AG10803 (cell line): ENCODE measurements at places on chromosomes 7 and 10.

GRCh38 chr7:155702616-155703015 lies 58.2 kb downstream of the RBM33 start:
- DNase-seq: no peak

GRCh38 chr7:127689194-127689772 lies 37.3 kb downstream of the SND1 start:
- peak; percentile 43 for DNase-seq

- DNase-seq: no peak
Measured at GRCh38 chr10:12508165-12508564, 158.8 kb downstream of the CAMK1D start.

GRCh38 chr10:133270773-133271297 lies 5.8 kb downstream of the ADAM8 start:
- DNase-seq: no peak

- DNase-seq: no peak
Measured at GRCh38 chr10:100522107-100522801, 2.6 kb upstream of the SEC31B start.

GRCh38 chr7:39754326-39755120 lies 131.2 kb downstream of the RALA start:
- peak; percentile 66 for DNase-seq

GRCh38 chr7:158820656-158821055 lies 8.7 kb downstream of the ESYT2 start:
- DNase-seq: no peak

DNA sequence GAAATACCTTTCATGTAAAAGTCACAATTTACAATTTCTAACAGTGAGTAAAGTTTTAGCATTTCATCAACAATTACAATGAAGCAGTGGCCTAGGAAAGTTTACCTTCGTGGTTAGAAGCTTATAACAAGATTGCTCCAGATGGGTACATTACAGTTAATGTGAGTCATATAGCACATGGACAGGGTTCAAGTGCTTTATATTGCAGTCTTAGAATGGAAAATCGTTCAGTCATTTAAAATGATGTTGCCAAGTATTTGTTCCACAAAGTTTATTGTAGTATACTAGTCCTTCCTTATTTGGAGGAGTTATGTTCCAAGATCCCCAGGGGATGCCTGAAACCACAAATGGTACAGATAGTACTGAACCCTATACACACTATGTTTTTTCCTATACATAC lies 174.6 kb upstream of the TARP start:
- peak; percentile 39 for DNase-seq

GRCh38 chr7:16914771-16915170 lies 33.0 kb upstream of the AGR3 start:
- no peak for DNase-seq

DNA sequence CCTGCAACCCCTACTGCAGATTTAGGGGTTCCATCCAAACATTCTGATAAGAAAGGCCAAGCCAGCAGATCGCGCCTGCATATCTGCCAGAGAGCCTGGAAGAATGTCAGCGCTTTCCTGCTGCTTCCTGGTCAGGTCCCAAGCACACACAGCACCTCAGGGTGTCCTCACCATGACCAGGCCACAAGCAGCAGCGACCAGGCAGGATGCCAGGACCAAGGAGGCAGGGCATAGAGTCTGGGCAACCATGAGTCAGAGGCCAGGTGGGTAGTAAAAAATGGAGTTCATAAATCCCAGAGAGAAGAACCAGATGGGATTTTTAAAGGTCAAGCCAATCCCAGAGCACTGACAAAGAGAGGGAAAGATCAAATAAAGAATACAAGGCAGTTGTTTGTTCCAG lies 5.5 kb upstream of the FAM131B start:
- no peak for DNase-seq

- DNase-seq: peak; percentile 16
Measured at GRCh38 chr10:63825111-63825510, 303.9 kb downstream of the REEP3 start.

DNA sequence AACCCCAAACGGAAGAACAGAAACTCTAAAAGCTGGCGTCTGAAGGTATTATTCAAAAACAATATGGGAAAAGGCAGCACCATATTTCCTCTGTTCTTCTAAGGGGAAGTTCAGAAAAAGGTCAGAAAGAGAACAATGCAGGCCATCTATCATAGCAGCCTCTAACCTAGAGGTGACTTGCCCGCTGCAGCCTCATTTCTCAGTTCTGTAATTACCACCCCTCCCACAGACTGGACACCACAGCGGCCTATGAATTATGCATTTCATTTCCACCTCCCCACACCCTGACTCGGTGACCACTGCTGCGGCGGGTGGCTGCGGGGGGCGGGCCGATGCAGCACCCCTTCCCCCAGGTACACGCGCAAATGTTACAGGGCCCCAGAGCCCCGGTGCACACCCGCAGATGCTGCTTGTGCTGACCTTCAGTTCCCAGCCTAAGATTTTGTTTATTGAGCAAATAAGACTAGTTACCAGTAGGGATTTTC lies 125.5 kb downstream of the CLEC2L start:
- no peak for DNase-seq

DNA sequence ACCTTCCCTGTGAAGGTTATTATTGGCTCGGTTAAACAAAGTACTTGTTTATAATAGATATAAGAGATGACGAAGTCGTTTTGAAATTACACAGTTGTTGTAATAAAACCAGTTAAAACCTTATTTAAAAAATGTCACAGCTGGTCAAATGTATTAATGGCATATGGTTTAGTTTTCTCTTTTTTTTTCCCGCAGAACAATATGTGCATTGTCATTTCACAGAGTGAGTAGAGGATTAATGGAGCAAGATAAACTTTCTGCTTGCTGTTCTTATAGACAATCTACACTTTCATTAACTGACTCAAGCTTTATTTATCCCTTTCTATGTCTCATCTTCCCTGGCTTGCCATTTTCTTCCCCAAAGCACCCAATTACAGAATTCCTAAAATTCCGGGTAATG lies 404.3 kb upstream of the NPVF start:
- DNase-seq: no peak

- DNase-seq: no peak
Measured at GRCh38 chr10:91208642-91209041, 11.8 kb upstream of the PCGF5 start.

DNA sequence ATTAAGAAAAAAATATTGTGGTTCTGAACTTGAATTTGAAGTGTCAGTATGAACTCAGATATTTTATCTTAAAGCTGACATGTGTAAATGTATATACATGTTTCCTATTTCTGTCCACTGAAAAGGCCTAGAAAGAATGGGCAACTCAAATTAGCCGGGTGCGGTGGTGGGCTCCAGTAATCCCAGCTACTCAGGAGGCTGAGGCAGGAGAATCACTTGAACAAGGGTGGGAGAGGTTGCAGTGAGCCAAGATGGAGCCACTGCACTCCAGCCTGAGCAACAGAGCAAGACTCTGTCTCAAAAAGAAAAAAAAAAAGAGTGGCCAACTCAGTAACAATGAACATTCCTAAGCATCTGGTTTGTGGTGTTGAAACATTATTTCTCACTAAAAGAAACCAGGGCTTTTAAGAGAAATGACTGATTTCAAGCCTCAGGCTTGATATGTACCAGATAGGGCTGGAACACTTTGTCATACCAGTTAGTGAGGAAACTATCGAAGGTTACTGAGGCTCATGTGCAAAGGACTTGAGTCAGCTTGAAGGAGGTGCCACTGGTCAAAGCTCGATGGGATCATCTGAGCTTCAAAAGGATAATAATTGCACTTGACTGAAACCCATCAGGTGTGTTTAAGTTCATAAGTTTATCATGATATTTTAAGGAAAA lies 40.5 kb downstream of the AOAH start:
- no peak for DNase-seq

- DNase-seq: no peak
Measured at GRCh38 chr10:14092799-14093198, 237.9 kb downstream of the FRMD4A start.

DNA sequence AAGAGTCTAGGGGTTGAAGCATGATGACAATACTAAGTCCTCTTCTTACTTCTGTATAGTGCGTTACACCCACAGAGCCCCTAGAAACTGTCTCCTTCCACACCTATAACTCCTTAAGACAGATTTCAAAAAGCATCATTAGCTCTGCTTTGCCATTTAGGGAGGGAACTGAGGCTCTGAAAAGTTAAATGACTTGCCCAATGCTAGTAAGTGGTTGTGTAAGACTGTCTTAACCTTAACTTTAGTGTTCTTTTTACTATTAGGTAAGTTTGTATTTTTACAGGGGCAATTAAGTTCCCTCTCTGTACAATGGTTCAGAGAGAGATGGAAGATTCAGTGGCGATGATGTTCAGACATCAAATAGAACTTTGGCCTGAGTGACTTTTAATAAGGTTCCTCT lies 72.7 kb upstream of the ASAH2 start:
- DNase-seq: no peak

DNA sequence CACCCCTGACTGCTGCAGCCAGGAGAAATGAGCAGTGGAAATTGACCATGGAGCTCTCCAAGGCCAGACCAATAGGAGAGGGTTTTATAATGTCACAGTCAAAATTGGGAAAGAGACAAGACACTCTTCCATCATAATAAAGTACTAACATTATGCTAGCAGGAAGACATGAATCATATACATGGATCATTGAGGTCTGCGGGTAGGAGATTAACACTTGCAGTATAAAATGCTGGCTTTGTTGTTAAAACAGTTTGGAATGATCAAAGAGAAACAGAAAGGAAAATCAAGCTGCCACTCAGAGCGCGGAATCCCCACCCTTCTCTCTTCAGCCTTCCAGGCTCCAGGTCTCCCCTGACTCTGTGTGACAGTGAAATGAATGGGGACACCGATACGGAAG lies 53.4 kb upstream of the CALN1 start:
- DNase-seq: no peak

- no peak for DNase-seq
Measured at GRCh38 chr10:126667568-126667967, 2.9 kb downstream of the C10orf90 start.

GRCh38 chr7:48041653-48041970 lies 6.3 kb downstream of the C7orf57 start:
- DNase-seq: peak; percentile 74

- DNase-seq: no peak
Measured at GRCh38 chr7:53013925-53014324, 21.5 kb upstream of the POM121L12 start.

GRCh38 chr10:121409466-121410104 lies 188.7 kb downstream of the FGFR2 start:
- DNase-seq: no peak

DNA sequence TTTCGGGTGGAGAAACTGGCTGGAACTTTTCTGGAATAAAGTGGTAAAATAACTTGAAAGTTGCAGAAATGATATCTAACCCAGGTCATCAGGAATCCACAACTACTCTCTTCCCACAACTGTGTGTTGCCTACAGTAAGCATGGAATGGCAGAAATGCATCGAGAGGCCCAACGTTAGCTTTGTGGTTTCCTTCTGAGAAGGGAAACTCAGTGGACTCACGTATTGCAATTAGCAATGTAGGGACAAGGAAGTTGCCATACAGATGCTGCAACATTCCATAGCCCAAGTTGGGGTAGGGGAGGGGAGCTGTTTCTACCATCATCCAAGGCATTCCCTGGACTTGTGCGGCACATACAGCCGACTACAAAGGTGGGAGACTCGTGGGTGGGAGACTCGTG lies 1.9 kb downstream of the PON1 start:
- peak; percentile 55 for DNase-seq

GRCh38 chr10:123570898-123571515 lies 95.1 kb upstream of the GPR26 start:
- no peak for DNase-seq

DNA sequence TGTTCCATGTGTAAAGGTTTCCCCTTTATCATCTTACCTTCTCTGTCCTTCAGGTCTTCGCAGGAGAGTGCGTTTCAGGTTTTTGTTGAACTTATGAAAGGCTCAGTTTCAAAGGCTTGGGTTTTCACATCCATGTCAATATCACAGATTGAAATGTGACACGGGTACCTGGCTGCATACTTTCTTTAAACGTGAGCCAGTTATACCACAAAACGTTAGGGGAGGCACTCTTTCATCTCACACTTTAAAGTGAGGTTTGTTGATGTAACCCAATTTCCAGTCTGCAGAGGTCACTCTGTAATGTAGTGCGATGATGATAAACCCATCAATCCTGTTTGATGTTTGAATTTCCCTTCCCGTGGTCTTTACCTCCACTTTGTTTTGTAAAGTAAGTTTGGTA lies 506.9 kb downstream of the SUGCT start:
- DNase-seq: no peak

DNA sequence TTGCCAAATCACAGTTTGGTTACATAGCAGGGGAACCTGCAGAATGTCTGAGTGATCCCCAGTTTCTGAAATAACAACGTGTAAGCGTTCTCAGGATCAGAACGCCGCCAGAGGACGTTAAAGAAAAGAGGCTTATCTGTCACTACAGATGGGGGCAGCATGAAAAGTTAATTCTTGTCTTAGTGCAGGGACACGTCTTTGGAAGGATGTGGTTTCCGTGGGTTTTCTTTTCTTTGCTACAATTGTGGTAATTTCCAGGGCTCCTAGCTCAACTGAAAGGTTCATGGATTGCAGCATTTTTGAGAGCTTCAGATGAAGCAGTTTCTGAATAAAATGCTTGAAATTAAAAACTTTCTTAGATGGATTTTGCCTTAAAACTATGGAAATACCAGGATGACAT lies 106.6 kb downstream of the PRKCQ start:
- no peak for DNase-seq

DNA sequence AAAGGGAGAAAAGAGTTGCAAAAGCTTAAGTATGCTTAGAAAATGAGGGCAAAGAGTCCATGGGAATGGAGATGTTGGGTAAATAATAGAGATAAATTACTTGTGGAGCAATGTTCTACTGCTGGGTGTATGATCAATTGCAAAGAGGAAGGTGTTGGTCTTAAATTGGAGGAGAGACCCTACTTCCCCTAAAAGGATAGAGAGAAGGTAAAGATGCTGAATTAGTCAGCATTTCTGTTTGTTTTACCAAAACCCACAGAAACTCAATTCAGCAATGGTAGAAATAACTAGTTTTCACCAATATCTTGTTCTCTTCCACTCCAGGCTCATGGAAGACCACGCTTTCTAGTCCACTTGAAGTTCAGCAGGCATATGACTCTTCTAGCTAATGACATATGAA lies 32.1 kb downstream of the ASB4 start:
- no peak for DNase-seq

- DNase-seq: no peak
Measured at GRCh38 chr7:75758491-75758890, 13.5 kb downstream of the CCL26 start.

- DNase-seq: no peak
Measured at GRCh38 chr10:52967806-52968795, 195.5 kb upstream of the MBL2 start.

- no peak for DNase-seq
Measured at GRCh38 chr10:70650718-70651117, 21.6 kb upstream of the ADAMTS14 start.

GRCh38 chr7:96188591-96188991 lies 133.3 kb downstream of the SLC25A13 start:
- peak; percentile 23 for DNase-seq

DNA sequence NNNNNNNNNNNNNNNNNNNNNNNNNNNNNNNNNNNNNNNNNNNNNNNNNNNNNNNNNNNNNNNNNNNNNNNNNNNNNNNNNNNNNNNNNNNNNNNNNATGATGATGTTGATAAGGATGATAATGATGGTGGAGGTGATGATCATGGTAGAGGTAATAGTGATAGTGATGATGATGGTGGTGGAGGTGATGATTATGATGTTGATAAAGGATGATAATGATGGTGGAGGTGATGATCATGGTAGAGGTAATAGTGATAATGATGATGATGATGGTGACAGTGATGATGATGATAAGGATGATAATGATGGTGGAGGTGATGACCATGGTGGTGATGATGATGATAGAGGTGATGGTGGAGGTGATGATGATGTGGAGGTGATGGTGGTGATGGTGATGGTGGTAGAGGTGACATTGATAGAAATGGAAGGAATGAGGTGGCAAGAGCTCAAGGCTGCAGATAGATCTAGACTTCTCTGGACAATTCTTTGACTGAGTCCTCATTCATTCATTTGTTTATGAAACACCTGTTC lies 47.8 kb downstream of the FAM20C start:
- DNase-seq: no peak
